NCI-H2081 (cell line): ENCODE measurements at places on chromosomes 16 and 17.

GRCh38 chr17:7184091-7184488 is 4.9 kb upstream of the ASGR1 start:
- DNase-seq: peak; percentile 2

GRCh38 chr17:58302171-58302918 is 21.6 kb upstream of the MPO start:
- DNase-seq: no peak

GRCh38 chr16:68707340-68708152 is 29.5 kb upstream of the CDH1 start:
- no peak for DNase-seq

DNA sequence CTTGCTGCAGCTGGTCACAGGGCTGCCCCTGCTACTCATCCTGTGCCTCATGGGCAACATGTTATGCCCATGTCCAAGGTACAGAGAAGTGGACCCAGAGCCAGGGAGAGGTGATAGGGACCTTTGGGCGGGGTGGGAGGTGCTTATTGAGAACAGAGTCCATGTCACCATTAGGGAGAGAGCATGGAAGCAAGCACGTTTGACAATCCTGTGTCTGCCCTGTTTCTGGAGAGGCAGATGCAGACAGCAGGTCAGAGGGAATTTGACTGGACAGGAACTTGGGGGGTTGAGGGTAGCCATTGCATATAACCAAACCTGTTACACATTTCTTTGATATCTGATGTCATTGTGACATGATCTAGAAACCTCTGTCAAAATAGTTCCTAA is 14.3 kb upstream of the ARL4D start:
- no peak for DNase-seq

GRCh38 chr17:79132271-79133064 is 57.8 kb downstream of the ENGASE start:
- DNase-seq: peak; percentile 89

- DNase-seq: no peak
Observed at GRCh38 chr16:80366023-80366422, 174.8 kb upstream of the DYNLRB2 start.

- peak; percentile 14 for DNase-seq
Observed at GRCh38 chr16:11796227-11797165, 562 bp downstream of the ZC3H7A start.

- no peak for DNase-seq
Observed at GRCh38 chr17:70521821-70522256, 352.5 kb downstream of the KCNJ2 start.

- DNase-seq: no peak
Observed at GRCh38 chr17:43016216-43016615, 6.0 kb downstream of the VAT1 start.

GRCh38 chr17:78873519-78874340 is 29.3 kb downstream of the CEP295NL start:
- peak; percentile 94 for DNase-seq

DNA sequence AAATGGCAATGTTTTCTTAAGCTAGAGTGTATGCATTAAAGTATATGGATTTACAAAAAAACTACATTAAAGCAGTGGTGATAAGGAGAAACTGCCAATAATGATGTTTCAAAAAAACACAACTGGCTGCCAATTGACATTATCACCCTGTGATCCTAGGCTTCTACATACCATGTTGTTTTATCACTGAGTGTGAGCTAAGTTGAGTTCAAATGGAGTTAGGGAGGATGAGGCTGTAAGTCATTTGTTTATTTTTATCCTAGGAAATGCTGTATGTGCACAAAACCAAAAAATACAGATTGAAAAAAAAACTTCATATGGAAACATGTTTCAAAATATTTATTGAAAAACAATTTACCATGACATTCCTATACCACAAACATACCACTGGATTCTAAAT is 22.9 kb downstream of the CHCT1 start:
- DNase-seq: no peak

- DNase-seq: no peak
Observed at GRCh38 chr17:47719411-47720152, 13.5 kb upstream of the TBX21 start.

DNA sequence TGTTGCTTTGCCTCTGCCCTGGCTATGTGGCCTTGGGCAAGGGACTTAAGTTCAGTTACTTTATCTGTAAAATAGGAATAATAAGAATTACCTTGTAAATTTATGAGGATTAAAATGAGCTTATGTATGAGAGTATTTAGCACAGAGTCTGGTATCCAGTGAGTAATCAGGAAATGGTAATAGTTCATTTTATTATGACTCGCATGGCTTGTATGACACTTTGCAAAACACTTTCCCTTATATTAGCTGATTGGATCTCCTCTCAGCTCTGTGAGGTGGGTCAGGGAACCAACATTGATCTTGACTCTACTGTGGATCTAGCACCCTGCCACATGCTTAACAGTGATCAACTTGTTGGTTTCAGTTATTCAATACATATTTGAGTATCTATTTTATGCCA is 8.3 kb upstream of the CDH3 start:
- no peak for DNase-seq

DNA sequence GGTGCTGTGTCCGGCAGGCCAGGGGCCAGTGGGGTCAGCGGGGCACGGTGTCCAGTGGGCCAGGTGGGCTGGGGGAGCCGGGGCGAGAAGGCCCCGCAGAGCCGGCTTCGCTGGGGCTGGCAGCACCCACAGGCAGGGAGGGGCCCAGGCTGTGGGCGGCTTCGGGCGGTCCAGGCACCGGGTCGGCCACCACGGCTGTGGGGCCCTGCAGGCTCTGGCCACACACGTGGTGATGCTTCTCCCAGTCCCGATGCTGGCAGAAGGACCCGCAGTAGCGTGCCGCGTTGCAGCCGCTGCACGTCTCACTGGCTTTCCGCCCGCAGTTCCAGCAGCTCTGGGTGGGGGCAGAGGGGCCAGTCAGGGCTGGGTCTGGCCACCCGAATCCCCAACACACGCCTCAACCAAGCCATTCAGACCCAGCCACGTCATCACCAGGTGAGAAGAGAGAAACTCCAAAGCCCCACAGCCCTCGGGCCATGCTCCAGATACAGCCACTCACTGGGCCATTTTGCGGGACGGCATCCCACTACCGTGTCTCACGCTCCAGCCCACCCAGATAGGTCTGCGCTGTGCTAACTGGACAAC is 10.6 kb upstream of the PABPN1L start:
- no peak for DNase-seq

DNA sequence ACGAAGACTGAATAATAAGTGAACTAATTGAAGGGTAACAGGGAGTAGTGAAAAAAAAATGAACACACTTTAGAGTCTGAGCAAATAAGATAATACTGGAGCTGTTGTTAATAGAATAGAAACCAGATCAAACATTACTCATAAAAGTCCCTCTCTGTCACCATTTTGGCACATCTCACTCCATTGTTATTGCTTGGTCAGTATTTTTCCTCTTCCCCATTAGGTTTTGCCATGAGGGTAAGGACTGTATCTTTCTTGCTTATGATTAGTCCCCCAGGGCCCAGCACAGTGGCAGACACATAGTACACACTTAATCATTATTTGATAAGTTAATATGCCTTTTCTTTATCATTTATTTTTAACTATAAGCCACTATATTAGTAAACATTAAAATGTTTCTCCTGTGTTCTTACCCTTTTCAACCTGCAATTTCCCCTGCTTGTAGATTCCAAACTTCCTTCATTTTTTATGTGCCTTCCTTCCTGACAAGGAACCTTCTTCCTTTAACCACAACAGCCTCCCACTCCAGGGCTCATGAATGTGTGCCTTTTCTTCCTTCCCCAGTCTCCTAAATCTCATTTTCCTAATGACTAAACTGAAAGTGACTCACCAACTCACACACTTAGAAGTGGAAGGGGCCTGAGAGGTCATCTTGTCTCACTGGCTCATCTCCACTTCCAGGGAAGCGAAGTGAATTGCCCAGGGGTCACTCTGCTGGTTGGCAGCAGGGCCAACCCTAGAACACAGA is 88.2 kb upstream of the HAS3 start:
- no peak for DNase-seq

DNA sequence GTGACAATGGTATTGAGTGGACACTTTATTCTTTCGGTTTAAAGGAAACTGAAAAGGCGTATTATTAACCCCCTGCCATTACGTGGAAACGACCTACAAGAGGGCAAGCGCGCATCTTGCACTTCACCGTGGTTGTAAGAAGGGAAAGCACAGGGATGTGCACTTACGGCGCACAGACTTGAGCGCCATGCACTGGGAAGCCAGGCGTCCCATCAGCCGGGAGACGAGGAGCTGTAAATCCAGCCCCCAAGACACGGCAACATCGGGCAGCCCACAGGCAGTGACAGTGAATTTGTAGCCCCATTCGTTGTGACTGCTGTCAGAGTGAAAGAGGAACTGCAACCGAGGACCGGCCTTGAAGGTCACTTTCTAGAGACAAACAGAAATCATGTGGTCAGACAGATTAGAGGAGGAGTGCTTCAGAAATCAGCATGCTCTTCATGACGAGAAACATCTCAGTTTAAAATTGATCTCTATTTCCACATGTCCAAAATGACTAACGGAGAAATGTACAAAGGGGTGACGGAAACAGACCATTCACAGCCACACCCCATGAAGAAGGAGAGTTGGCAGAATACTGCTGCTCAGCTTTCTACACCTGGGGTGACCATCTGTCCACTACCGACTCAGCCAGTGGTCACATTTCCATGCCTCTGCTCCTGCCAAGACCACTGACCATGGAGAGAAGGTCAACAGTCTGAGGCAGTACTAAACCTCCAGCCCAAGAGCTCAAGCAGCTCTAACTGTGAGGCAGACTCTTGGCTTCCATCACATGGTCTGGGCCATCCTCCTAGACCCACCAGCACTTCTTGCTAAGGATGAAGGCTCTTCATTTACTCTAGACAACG is 68.6 kb downstream of the ZZEF1 start:
- DNase-seq: no peak

GRCh38 chr17:44087319-44087718 is 16.8 kb downstream of the G6PC3 start:
- no peak for DNase-seq

DNA sequence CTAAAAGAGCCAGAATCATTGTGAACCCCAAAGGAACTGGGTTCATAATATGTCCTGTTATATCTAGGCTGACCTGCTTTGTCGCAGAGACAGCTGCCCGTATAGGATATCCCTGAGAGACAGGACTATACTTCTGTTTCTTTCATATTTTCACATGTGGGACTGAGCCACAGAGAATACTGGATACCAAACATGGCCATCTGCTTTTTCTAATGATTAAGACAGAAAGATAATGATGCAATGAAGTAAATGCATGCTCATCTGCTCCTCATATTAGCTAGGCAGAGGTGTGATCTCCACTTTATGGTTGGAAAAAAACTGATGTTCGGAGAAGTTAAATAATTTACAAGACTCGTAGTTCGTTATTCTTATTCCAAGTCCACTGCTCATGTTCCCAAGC is 160.4 kb downstream of the AATF start:
- DNase-seq: no peak

GRCh38 chr16:14249291-14250032 is 178.3 kb downstream of the MRTFB start:
- DNase-seq: peak; percentile 35

GRCh38 chr17:80526116-80526910 is 18.3 kb upstream of the RPTOR start:
- DNase-seq: no peak

DNA sequence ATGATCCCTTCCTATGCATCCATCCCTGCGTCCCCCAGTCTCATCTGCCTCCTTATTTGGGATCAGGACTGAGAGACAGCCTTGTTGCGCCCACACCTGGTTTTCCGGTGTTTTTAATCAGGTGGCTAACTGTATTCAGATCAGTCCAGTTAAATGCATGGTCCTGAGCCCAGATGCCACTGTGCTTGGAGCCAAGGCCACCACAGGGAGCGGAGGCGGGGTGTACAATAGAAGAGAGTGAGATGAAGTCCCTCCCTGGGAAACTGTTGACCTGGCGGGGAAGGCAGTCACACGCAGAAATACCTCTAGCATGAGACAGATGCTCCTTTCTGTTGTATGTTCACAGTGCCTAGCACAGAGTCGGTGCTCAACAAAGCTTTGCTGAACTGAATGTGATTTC is 6.3 kb downstream of the RCVRN start:
- DNase-seq: no peak

- DNase-seq: no peak
Observed at GRCh38 chr16:77956231-77956630, 66.1 kb upstream of the CLEC3A start.

- DNase-seq: no peak
Observed at GRCh38 chr16:10265770-10266615, 83.8 kb upstream of the GRIN2A start.

- no peak for DNase-seq
Observed at GRCh38 chr16:88349903-88350900, 32.6 kb upstream of the ZNF469 start.

DNA sequence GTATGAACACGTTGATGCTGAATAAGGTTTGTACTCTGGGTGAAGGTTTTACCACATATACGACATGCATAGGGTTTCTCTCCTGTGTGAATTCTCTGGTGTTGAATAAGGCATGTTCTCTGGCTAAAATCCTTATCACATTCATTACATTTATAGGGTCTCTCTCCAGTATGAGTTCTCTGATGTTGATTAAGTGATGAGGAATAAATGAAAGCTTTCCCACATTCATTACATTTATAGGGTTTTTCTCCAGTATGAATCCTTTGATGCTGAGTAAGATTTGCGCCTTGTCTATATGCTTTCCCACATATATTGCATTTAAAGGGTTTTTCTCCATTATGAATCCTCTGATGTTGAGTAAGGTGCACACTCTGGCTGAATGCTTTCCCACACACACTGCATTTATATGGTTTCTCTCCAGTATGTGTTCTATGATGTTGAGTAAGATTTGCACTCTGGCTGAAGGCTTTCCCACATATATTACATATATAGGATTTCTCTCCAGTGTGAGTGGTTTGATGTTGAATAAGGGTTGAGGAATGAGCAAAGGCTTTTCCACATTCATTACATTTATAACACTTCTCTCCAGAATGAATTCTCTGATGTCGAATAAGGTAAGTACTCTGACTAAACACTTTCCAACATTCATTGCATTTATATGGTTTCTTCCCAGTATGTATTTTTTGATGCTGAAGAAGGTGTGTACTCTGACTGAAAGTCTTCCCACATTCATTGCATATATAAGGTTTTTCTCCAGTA is 16.9 kb downstream of the ZNF287 start:
- DNase-seq: no peak

GRCh38 chr17:56570199-56570598 is 23.3 kb upstream of the NOG start:
- DNase-seq: no peak

- DNase-seq: no peak
Observed at GRCh38 chr16:87687126-87687910, 78.5 kb downstream of the KLHDC4 start.
